ENCODE measurements at places on chromosomes 11 and 22.
A peak's percentile ranks its signal among the peaks of the same experiment; 100 is the strongest.

DNA sequence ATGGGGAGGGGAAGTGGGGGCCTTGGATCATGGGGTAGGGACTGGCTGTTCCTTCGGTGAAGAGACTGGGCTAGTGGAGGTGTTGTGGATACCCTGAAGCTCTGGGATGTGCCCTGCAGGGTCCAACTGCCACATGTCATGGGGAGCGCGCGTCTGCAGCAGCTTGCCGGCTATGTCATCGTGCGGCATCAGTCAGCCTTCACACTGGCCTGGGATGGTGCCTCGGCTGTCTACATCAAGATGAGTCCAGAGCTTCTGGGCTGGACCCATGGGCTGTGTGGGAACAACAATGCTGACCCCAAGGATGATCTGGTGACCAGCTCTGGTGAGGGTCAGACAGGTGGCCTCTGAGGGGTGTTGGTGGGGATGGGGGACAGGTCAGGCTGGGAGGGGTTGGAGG, 9.9 kb downstream of the OTOG start:
- H3K27me3 ChIP-seq = peaks cover 8% of the 10 kb centered on the region
- H3K4me1 ChIP-seq = no peaks in the 10 kb centered on the region
- H3K27ac ChIP-seq = no peak overlapping the region
- no peak overlapping the region for H3K4me3 ChIP-seq

- no peak overlapping the region for H3K27ac ChIP-seq
- no peaks in the 10 kb centered on the region for H3K36me3 ChIP-seq
- H3K27me3 ChIP-seq = no peaks in the 10 kb centered on the region
- H3K4me3 ChIP-seq = no peak overlapping the region
These were observed 176.9 kb downstream of the GRIA4 start for GRCh38 chr11:105786741-105787140.

DNA sequence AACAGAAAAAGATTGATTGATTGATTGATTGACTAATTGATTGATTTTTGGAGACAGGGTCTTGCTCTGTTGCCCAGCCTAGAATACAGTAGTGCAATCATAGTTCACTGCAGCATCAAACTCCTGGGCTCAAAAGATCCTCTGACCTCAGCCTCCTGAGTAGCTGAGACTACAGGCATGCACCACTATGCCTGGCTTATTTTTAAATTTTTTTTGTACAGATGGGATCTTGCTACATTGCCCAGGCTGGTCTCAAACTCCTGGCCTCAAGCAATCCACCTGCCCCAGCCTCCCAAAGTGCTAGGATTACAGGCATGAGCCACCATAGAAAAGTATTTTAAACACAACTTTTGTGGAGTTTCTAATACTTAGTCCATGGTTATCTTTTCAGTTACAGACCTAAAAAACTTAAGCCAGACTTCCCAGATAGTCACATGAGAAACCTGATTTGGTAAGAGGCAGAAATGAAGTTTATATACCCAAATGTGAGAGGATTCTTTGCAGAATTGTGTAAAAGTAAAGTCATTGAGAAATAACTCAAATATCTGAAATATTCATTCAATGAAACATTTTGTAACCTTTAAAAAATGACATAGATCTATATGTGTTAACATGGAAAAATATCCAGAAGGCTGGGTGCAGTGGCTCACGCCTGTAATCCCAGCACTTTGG, 186.5 kb downstream of the SWAP70 start:
- no peak for DNase-seq
- H3K4me3 ChIP-seq = no peak overlapping the region
- no peaks in the 10 kb centered on the region for H3K27me3 ChIP-seq
- peaks cover 13% of the 10 kb centered on the region for H3K36me3 ChIP-seq
- H3K4me1 ChIP-seq = peaks cover 8% of the 10 kb centered on the region
- no peak overlapping the region for H3K27ac ChIP-seq

DNA sequence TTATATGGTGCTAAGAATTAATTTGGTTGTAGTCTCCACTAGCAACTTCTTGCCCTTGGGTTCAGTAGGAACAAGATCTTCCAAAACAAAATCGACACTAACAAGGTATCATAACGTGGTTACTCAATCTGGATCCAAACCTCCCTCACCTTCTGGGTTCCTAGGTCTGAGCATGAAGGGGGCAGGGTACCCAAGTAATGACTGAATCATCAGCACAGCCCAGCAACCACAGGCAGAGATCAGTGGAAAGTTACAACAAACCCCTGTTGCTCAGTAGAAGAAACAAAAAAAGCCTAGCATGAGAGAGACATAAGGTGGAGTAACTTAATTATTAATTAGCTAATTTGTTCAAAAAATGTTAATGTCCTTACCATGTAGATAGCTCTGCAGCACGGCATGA, 221.4 kb downstream of the BLID start:
- H3K4me1 ChIP-seq = peaks cover 21% of the 10 kb centered on the region
- H3K4me3 ChIP-seq = no peak overlapping the region
- DNase-seq = no peak
- H3K27me3 ChIP-seq = no peaks in the 10 kb centered on the region
- H3K27ac ChIP-seq = no peak overlapping the region
- H3K36me3 ChIP-seq = peaks cover 9% of the 10 kb centered on the region

DNA sequence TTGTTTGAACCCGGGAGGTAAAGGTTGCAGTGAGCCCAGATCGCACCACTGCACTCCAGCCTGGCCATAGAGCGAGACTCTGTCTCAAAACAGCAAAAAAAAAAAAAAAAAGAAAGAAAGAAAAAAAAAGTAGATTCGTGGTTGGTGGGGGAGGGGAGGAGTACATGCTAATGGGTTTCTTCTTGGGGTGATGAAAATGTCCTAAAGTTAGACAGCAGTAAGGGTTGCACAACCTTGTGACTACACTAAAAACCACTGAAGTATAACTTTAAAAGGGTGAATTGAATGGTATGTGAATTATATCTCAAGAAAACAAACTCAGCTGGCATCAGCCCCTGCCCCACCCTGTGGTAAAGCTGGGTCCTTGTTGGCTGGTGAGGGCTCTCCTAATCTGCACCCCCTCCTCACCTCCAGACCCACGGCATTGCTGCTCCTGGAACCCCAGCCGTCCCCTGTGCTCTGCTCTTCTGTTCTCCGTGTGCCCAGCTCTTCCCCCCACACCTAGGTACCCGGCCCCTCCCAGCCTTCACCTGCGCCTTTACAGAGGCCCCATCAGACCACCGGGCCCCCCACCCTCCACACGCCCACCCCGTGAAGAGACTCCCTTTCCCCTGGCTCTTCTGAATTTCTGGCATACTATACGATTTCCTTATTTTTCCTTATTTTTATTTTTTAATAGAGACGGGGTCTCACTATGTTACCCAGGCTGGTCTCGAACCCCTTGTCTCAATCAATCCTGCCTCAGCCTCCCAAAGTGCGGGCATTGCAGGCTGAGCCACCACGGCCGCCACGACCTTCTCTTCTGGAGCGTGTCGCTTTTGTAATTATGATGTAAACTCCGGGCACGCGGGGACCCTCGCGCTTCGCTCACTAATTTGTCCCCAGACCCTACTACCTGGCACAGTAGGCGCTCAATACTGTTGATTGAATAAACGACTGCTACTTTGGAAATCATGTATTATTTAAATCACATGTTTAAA, 924 bp upstream of the FADD start:
- no peak for DNase-seq
- H3K27me3 ChIP-seq = peaks cover 28% of the 10 kb centered on the region
- peaks cover 3% of the 10 kb centered on the region for H3K36me3 ChIP-seq
- peaks cover 19% of the 10 kb centered on the region for H3K4me1 ChIP-seq
- peak overlapping the region; percentile 67 for H3K27ac ChIP-seq
- H3K4me3 ChIP-seq = peak overlapping the region; percentile 96

DNA sequence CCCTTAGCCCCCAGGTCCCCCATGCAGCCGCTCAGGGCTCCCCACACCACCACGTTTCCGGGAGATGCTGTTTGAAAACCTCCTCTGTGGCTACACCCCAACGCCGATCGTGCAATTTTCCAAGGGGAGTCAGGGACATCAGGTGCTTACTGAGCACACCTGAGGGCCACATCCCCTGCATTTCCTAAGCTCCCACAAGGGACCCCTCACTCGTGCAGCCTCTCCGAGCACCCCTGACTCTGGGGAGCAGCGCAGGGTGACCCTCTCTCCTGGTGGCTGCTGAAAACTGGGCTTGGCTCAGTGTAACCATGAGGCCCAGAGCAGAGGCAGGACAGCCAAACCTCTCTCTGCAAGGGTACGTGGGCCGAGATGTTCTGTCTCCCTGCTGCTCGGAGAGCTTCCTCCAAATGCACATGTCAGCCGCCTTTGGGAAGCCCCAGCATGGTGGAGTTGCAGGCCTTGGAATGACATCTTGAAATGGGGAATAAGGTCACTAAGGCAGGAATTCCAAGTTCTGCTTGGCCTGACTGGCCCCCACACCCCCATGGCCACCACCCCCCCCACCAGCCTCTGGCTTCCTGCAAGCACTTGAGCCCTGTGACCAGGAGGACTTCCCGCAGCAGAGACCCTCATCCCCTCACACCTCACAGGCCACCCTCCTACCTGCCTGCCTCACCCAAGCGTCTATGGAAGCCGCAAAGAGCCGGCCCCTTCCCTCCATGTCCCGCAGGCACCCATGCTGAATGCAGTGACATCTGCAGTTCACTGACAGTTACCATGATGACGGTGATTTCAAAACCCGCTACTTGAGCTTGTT, 257.4 kb downstream of the BRD1 start:
- DNase-seq = no peak
- H3K36me3 ChIP-seq = no peaks in the 10 kb centered on the region
- H3K4me3 ChIP-seq = no peak overlapping the region
- H3K27me3 ChIP-seq = no peaks in the 10 kb centered on the region
- H3K4me1 ChIP-seq = no peaks in the 10 kb centered on the region

DNA sequence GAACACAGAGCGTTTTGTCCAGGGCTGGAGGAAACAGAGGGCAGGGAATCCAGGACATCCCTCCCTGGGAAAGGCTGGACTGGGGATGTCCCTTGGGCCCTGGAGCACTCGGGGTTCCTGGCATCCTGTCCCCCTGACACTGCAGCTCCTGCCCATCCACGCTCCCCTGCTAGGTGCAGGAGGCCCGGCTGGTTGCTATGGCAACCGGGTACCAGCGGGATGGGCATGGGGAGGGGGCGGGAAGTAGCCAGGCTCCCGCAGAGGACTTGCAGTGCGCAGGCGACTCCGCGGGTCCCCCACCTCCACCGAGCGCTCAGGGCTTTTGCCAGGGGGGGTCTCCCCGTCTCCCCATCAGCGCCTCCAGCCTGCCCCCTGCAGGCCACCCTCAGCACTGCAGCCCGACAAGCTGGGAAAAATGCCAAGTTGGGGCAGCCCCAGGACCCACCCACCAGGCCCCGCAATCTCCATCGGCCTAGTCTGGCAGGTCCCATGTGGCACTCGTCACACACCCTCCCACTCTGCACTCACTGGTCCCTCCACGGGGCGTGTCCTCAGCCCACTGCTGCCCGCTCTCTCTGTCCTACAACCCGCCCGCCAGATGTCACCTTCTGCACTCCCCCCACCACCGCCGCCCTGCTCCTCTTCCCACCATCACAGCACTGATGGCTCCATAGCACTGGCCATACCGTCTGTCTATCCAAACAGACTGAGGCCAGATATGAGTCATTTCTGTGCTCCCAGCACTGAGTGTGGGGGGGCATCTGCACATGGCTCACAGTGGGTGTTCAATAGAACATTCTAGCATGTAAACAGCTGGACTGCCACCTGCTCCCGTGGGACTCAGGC, 31.5 kb downstream of the KIAA0930 start:
- peaks cover 43% of the 10 kb centered on the region for H3K4me1 ChIP-seq
- H3K4me3 ChIP-seq = no peak overlapping the region
- peak overlapping the region; percentile 57 for H3K27ac ChIP-seq
- no peaks in the 10 kb centered on the region for H3K27me3 ChIP-seq
- peak; percentile 55 for DNase-seq
- no peaks in the 10 kb centered on the region for H3K36me3 ChIP-seq

- H3K27me3 ChIP-seq = no peaks in the 10 kb centered on the region
- peaks cover 30% of the 10 kb centered on the region for H3K4me1 ChIP-seq
- no peaks in the 10 kb centered on the region for H3K36me3 ChIP-seq
- no peak for DNase-seq
- peak overlapping the region; percentile 94 for H3K27ac ChIP-seq
These were observed 1290.9 kb downstream of the BRD1 start for GRCh38 chr22:48536541-48537342.

GRCh38 chr11:94107363-94107762, 21.3 kb upstream of the PANX1 start:
- peaks cover 3% of the 10 kb centered on the region for H3K27me3 ChIP-seq
- no peak overlapping the region for H3K4me3 ChIP-seq
- H3K4me1 ChIP-seq = no peaks in the 10 kb centered on the region
- DNase-seq = no peak

DNA sequence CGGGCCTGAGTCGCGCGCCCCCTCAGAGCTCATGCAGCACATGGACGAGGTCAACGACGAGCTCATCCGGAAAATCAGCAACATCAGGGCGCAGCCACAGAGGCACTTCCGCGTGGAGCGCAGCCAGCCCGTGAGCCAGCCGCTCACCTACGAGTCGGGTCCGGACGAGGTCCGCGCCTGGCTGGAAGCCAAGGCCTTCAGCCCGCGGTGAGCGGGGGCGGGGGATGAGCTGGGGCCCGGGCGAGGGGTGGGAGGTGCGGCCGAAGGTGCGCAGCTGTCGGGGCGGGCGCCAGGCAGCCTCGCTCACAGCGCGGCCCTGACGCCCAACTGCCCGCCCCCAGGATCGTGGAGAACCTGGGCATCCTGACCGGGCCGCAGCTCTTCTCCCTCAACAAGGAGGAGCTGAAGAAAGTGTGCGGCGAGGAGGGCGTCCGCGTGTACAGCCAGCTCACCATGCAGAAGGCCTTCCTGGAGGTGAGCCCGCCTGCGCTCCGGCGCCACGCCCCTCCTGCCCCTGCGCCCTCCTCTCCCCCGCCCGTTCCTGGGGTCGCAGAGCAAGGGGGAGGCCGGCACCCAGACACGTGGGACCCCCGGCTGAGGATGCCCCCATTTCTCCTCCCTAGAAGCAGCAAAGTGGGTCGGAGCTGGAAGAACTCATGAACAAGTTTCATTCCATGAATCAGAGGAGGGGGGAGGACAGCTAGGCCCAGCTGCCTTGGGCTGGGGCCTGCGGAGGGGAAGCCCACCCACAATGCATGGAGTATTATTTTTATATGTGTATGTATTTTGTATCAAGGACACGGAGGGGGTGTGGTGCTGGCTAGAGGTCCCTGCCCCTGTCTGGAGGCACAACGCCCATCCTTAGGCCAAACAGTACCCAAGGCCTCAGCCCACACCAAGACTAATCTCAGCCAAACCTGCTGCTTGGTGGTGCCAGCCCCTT, 20.5 kb downstream of the EPS8L2 start:
- H3K27me3 ChIP-seq = peaks cover 57% of the 10 kb centered on the region
- peaks cover 8% of the 10 kb centered on the region for H3K4me1 ChIP-seq

- H3K36me3 ChIP-seq = no peaks in the 10 kb centered on the region
- no peaks in the 10 kb centered on the region for H3K27me3 ChIP-seq
- no peak overlapping the region for H3K4me3 ChIP-seq
- no peak for DNase-seq
- no peak overlapping the region for H3K27ac ChIP-seq
These were observed 770.6 kb upstream of the CCDC90B start for GRCh38 chr11:84056653-84057376.

DNA sequence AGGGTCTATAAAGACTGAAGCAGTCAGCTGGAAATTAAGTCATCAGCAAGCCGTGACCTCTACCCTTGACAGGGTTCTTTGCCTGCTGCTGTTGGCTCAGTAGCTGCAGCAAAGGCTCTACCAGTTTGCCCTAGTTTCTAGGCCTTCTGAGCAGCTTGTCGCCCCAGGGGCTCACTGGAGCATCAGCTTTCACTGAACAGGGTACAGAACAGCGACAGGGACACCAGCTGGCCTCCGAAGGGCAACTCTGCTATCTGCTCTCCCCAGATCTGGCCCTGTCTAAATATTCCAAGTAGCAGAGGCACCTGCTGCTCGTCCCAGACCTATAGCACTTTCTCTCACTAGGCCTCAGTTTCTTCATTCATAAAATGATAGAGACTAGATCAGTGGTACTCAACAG, 42.4 kb downstream of the SMCO4 start:
- peaks cover 6% of the 10 kb centered on the region for H3K4me1 ChIP-seq
- no peak for DNase-seq
- no peaks in the 10 kb centered on the region for H3K27me3 ChIP-seq
- no peak overlapping the region for H3K27ac ChIP-seq
- H3K4me3 ChIP-seq = no peak overlapping the region
